Lower lobe of right lung (tissue), 2 donors: ENCODE measurements at places on chromosomes 7 and 10. TPM values are rescaled to one million over a fixed set of nuclear protein-coding genes. Genes with fewer than 3 reads are reported as not detected.

HOXA10 gene
- 0.38 TPM for total RNA-seq

SLC18A2 gene
- total RNA-seq, result 6.3 TPM

ETV1 gene
- total RNA-seq, result 89.0 TPM

FAM237B gene
- not detected for total RNA-seq

DNA sequence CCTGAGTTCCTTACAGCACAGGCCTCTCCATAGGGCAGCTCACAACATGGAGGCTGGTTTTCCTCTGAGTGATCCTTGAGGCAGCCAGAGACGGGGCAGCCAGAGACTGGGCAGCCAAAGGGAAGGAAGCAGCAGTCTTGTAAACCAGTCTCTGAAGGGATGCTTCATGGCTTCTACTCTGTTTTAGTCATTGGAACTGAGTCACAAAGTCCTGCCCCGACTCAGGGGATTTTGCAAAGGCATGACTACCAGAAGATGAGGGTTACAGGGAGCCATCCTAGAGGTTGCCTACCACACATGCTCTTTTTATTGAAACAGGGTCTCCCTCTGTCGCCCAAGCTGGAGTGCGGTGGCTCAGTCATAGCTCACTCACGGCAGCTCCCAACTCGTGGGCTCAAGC is 44.4 kb upstream of the COMMD3 start:
- peaks cover 3% of the 10 kb centered on the region for H3K27me3 ChIP-seq
- no peak for DNase-seq
- H3K36me3 ChIP-seq, result no peaks in the 10 kb centered on the region

DNA sequence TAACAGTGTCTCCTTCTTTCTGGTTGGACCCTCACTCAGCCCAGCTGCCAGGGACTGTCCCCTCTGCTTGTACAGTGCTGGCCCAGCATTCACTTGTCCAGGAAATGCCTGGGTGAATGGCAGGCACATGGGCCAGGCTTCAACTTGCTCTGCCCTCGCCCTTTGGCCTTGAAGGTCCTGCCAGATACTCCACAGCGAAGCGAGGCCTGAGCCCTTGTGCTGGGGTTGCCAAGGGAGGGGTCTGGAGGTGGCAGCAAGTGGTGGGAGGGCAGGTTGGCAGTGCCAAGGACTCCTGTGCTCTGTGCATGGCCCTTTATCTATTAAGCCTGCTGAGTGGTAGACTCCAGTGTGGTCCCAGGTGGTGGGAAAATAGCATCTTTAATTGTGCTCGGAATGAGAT is 75.7 kb downstream of the CDH23 start:
- no peaks in the 10 kb centered on the region for H3K27me3 ChIP-seq
- H3K4me3 ChIP-seq, result no peak overlapping the region
- DNase-seq, result no peak
- H3K27ac ChIP-seq, result no peak overlapping the region

DNA sequence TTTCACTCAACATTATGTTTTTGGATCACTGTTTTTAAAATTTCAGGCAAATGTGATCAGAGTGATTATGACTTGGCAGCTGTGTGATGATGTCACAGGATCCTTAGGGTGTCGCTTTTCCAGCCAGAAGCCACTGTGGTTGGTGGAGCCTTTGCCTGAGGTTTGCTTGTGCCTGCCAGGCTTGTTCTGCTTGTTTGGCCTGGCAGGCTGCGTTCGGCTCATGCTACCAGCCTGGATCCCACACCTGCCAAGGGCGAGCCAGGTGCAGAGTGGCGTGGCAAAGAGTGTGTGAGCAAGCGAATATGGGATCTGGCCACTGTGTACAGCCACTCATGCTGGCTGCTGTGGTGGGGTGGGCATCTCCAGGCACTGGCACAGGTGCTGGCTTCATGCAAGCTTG is 55.7 kb downstream of the ADK start:
- peaks cover 8% of the 10 kb centered on the region for H3K4me1 ChIP-seq
- no peaks in the 10 kb centered on the region for H3K36me3 ChIP-seq
- no peak for DNase-seq
- no peak overlapping the region for H3K4me3 ChIP-seq
- H3K27ac ChIP-seq, result no peak overlapping the region

DNA sequence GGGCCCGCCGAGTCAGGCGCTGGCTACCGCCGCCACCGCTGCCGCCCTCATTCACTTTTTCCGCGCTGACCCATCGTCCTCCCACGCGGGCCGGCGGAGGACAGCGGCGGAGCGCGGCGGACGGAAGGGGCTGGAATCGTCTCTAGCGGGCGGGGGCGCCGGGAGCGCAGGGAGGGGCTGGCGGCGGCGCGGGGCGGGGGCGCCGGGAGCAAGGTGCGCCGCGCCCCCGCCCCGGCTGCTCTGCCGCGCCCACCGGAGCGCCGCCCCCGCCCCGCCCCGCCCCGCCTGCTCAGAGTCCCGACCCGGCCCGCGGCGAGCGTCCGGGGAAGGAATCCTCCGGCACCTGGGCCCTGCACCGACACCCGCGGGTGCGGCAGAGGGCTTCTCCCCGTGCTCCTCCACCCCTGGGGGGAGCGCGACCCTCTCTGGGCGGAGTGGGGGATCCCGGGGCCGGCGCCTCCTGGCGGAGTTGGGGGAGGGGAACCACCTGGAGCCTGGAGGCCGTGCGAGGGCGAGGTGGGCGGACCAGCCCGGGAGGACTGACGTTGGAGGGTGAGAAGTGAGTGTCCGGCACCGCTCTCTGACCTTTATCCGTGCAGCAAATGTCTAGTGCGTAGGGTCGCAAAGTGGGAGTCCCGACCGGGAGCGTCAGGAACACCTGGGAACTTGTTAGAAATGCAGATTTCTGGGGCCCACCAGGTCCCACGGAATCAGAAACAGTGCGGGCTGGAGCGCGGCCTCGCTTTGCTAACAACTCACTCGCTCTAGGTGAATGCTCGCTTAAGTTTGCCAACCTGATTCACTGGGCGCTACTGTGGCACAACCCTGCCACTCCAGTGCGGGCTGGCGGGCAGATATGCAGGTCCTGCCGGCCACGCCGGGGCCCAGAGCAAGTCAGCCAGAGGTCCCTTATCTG is at the start of gene COBL:
COBL (minus strand) TSS at position 144 of the 916 bp plus-strand sequence. CDS start 176 bp downstream, outside the sequence.
- peaks cover 8% of the 10 kb centered on the region for H3K4me1 ChIP-seq
- H3K27me3 ChIP-seq, result peaks cover 29% of the 10 kb centered on the region
- no peaks in the 10 kb centered on the region for H3K36me3 ChIP-seq
- DNase-seq, result peak; percentile 66

DNA sequence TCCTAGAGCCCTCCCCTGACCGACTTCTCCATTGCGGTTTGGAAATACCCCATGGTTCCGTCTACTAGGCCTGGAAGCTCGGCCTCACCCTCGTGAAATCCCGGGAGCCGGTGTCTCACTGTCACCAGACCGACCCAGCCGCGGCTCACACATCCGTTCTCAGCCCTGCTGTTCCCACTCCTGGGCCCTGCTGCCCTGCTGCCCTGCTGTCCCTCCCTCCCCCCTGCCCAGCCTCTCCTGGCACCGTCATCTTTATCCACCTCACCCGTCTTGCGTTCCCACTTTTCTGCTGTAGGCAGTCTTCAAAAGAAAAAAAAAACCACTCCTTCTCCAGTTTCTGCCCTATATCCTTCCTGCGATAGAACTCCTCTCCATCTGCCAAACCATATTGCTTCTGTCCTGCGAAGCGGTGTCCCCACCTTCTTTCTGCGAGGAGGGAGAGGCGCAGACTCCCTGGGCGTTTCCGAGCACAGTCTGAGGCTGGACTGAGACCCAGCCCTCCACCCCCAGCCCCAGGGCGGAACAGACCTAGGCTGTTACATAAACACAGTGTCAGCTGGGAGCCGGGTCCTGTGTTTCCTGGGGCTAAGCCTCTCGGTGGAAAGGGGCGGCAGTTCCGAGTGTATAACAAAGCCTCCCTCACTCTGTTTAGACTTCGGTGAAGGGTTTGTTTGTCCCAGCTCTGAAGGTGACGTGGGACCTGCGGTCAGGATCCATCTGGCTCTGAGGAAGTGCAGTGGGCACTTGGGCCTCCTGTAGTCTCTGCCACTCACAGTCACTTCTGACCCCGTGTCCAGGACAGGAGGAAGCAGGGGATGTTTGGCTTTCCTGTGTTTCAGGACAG is 2.8 kb downstream of the AGAP3 start:
- peaks cover 6% of the 10 kb centered on the region for H3K36me3 ChIP-seq
- peaks cover 64% of the 10 kb centered on the region for H3K4me1 ChIP-seq
- H3K27ac ChIP-seq, result peak overlapping the region; percentile 88

DNA sequence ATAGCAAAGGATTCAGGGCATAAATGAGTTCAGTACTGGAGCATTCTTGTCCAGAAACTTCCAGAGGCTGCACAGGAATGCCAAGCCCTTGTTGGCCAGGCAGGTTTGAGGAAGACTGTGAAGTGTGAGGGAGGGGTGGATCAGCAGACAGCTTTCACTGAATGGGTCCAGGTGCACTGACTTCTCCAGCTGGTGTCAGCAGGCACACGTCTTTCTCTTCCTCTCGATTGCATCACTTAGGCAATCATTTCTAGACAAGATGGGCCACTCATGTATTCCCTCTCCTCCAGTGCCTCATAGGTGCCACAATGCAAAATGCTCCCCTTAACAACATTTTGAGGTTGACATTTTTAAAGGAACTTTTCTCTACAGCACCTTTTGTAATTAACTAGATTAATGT is 15.6 kb upstream of the PLEKHS1 start:
- DNase-seq, result no peak
- peaks cover 5% of the 10 kb centered on the region for H3K36me3 ChIP-seq
- H3K4me3 ChIP-seq, result no peak overlapping the region
- H3K4me1 ChIP-seq, result peaks cover 8% of the 10 kb centered on the region
- H3K27me3 ChIP-seq, result no peaks in the 10 kb centered on the region

DNA sequence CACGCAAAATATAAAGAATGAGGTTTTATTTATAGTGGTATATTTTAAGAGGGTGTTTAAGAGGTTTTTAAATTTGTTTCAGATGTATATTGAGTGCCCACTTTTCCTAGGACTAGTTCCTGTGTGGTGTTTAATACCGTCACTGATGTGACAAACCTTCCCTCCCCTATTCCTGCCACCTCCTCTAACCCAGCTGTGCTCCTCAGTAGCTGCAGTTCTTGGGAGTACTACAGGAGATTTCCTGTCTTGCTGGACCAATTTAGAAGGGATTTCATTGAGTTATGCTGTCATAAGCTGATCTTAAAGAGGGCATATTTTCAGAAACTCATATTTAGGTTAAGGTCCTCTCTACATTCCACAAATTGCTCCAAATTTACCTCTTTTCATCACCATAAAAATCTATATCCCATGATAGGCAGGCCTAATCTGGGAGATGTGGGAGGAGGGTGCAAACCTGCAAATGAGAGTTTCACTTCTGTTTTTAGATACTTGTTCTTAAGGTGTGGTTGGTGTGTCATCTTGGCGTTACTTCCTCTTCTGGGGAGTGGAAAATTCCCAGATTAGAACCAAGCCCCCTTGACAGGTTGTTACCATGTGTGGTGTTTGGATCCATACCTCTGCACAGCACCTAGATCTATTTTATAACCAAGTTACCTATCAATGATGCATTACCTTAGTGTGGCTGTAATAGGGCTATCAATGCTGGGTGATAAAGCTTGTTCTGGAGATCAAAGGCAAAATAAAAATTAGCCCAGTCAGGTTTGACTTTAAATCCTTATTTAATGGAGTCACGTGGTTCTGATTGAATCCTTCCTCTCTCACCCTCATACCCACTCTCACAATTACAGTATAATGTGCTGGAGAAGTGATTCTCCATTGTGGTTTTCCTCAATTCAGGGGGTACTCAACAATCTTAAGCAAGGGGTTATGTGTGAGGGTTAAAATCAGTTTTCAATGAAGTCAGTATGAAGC is 141.1 kb downstream of the CDK14 start:
- no peaks in the 10 kb centered on the region for H3K4me1 ChIP-seq
- H3K4me3 ChIP-seq, result no peak overlapping the region
- H3K36me3 ChIP-seq, result no peaks in the 10 kb centered on the region
- DNase-seq, result no peak
- no peaks in the 10 kb centered on the region for H3K27me3 ChIP-seq
- no peak overlapping the region for H3K27ac ChIP-seq

DNA sequence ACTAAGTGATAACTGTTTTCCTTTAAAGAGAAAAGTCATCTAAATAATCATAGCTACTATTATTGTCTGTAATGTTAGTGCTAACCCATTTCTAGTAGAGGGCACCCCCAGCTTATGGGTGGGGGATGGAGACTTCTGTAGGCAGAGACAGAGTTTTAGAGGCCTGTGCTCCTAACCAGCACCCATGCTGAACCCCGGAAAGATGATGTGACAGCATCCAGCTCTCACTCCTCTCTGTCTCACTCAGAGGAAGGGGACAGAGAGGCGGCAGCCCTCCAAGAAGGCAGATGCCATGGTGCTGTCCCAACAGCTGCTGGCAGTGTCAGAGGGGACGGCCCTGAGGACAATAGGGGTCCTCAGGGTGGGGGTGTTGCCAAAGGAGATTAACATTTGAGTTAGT is 74.4 kb upstream of the PRLHR start:
- no peak overlapping the region for H3K4me3 ChIP-seq
- H3K27ac ChIP-seq, result no peak overlapping the region
- no peaks in the 10 kb centered on the region for H3K27me3 ChIP-seq
- H3K36me3 ChIP-seq, result no peaks in the 10 kb centered on the region

GRCh38 chr7:102065226-102065625 is 221.4 kb upstream of the SH2B2 start:
- H3K4me1 ChIP-seq, result peaks cover 18% of the 10 kb centered on the region
- H3K36me3 ChIP-seq, result peaks cover 2% of the 10 kb centered on the region
- H3K4me3 ChIP-seq, result no peak overlapping the region
- no peak overlapping the region for H3K27ac ChIP-seq
- H3K27me3 ChIP-seq, result no peaks in the 10 kb centered on the region

- DNase-seq, result no peak
- H3K36me3 ChIP-seq, result no peaks in the 10 kb centered on the region
- H3K4me3 ChIP-seq, result no peak overlapping the region
- H3K4me1 ChIP-seq, result no peaks in the 10 kb centered on the region
These were observed 65.3 kb upstream of the JCAD start for GRCh38 chr10:30124704-30125103.

DNA sequence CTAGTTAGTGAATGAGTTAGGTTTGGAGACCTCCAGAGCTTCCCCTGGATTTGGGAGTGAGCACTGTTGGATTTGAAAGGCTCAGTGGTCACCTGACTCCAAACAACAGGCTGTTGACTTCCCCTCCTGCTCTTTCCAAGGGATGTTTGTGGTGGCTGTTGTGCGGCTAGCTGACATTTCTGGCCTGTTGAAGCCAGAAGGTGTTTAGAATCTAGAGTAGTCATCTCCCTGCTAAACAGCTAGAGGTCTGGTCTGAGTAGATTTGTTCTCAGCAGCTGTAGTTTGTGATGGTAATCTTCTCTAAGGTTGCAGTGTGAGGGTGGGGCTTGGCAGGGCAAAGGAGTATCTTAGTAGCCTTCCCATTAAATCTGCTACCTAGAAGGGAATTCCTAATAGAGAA is 30.1 kb downstream of the BPGM start:
- H3K4me3 ChIP-seq, result no peak overlapping the region
- H3K4me1 ChIP-seq, result no peaks in the 10 kb centered on the region
- no peaks in the 10 kb centered on the region for H3K27me3 ChIP-seq
- peaks cover 21% of the 10 kb centered on the region for H3K36me3 ChIP-seq
- no peak overlapping the region for H3K27ac ChIP-seq

DNA sequence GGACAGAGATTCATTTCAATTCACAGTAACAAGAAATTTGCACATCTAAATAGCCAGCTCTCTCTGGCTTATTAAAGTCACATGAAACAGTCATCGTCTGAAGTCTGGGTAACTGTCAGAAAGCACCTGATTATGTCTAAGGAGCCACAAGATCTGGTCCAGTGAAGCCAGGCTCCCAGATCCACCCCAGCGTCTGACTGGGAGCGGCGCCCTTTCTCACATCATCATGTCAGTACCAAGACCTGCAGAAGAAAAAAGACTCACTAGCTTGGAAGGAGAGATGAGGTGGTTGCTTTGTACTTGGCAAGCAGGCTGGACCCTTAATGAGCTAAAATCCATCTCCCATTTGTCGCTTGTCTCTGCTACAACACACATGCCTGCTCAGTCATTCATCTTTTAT is 58.4 kb downstream of the VOPP1 start:
- peaks cover 26% of the 10 kb centered on the region for H3K36me3 ChIP-seq
- no peak overlapping the region for H3K4me3 ChIP-seq
- H3K27me3 ChIP-seq, result no peaks in the 10 kb centered on the region
- DNase-seq, result no peak
- H3K4me1 ChIP-seq, result peaks cover 12% of the 10 kb centered on the region
- H3K27ac ChIP-seq, result no peak overlapping the region
